ENCODE measurements at places on chromosomes 5 and 9.
A peak's percentile ranks its signal among the peaks of the same experiment; 100 is the strongest.

- DNase-seq, result peak; percentile 67
These were observed 490 bp downstream of the PCBD2 start for GRCh38 chr5:134905246-134905996.

- no peak for DNase-seq
These were observed 5.3 kb downstream of the IL12B start for GRCh38 chr5:159324986-159325385.

- DNase-seq, result no peak
These were observed 84.7 kb upstream of the TNFSF8 start for GRCh38 chr9:115015018-115015635.

GRCh38 chr9:104177003-104177611, 83.0 kb downstream of the SMC2 start:
- DNase-seq, result no peak

- no peak for DNase-seq
These were observed 630.7 kb upstream of the RORB start for GRCh38 chr9:73866451-73866850.

GRCh38 chr5:108079753-108080152, 302.1 kb downstream of the FBXL17 start:
- no peak for DNase-seq

- peak; percentile 77 for DNase-seq
These were observed 59.6 kb downstream of the RICTOR start for GRCh38 chr5:39014561-39014960.

GRCh38 chr9:125176636-125177035, 13.0 kb downstream of the PPP6C start:
- no peak for DNase-seq

GRCh38 chr5:100409660-100410151, 125.5 kb upstream of the FAM174A start:
- DNase-seq, result no peak
